ENCODE measurements at places on chromosomes 1 and 21.

DNA sequence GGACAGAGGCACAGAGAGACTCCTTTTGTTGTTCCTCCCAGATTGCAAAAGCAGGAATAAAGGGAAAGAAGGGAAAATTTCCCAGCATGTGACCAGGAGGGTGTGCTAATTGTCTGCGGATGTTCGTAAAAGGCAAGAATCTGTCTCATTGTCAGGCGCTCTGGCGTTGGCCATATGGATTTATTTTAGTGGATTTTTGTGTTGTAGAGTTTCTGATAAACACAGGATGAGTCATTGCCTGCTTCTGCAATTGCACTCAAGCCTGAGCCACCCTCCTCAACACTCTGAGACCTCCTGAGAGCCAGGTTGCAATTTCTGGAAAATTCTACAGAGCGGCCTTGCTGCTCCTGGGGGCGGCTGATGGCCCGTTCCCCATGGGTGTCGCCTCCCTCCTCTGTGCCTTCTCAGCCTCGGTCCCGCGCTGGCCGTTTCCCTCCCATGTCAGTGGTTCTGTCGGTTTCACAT, 227.7 kb downstream of the KAZN start:
- no peak for DNase-seq

- no peak for DNase-seq
These were observed 30.2 kb downstream of the BRDT start for GRCh38 chr1:91979383-91979782.

DNA sequence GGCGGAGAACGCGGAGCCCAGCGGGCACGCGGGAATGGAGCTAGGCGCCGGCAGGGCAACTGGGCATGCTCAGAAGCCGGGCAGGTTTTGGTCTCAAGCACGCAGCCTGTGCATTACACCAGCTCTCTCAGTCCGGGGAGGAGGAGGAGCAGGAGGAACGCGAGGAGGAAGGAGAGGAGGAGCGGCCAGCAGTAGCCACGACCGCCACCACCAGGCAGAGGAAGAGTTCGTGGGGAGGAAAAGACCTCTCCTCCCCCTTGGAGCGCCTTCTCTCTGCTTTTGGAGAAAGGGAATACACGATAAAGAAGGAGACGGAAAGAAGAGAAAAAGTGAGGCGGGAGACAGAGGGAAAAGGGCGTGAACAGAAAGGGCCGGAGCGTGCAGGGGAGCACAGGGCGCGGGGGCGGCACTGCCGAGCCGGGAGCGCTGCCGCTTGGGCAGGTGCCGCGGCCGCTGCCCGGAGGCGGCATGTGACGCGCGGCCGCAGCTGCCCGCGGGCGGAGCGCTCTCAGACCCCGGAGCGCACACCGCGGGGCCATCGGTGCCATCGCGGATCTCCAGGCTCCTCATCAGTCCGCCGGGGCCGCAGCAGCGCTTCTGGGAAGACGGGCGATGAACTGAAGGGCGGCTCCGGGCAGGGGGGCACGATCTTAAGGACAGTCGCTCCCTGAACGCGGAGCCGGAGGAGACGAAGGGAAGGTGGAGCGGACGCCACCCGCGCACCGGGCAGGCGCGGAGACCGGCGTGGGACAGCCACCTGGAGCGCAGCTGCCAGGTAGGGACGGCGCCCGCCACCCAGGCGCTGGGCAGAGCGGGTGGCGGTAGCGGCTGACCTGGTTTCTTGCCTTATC, at the start of gene CHRM3:
TSS of gene CHRM3 (plus strand) at position 116 of the 851 bp plus-strand sequence. CDS start 520,884 bp downstream, outside the sequence.
- no peak for DNase-seq

DNA sequence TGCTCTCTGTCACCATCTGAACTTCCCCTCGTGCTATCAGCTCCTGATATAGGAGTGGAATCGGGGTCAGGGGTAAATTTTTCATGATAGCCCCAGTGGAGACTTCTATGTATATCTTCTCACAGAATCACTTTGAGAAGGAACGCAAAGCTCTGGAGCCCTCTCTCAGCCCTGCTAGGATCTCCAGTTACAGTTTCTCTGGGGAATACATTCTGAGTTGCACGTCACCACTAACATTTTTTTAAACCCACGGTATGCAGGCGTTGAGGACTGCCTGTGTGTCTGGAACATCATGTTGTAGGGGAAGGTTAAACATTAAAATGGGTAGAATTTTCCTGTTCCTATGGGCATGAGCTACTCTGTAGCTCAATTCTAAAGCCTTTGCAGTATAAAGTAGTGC, 116.4 kb upstream of the FAM78B start:
- DNase-seq, result no peak

DNA sequence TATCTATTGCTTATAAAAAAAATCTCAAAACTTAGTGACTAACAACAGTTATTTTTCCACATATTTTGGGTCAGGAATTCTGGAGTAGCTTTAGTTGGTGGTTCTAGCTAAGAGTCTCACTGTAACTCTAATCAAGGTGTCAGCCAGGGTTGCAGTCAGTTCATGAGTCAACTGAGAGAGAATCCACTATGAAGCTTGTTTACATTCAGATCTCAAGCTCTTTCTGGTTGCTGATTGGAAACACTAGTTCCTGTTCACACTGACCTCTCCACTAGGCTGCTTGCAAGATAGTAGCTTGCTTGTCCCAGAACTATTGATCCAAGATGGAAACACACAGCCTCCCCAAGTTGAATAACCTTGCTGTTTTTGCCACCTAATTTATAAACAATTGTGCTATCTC, 1192.1 kb upstream of the B3GALT2 start:
- DNase-seq, result no peak

- no peak for DNase-seq
These were observed 27.6 kb downstream of the DNAJC8 start for GRCh38 chr1:28205243-28205642.

- no peak for DNase-seq
These were observed 379 bp downstream of the RER1 start for GRCh38 chr1:2391931-2392509.

- DNase-seq, result no peak
These were observed 73.5 kb downstream of the ZNF644 start for GRCh38 chr1:90948301-90948700.

DNA sequence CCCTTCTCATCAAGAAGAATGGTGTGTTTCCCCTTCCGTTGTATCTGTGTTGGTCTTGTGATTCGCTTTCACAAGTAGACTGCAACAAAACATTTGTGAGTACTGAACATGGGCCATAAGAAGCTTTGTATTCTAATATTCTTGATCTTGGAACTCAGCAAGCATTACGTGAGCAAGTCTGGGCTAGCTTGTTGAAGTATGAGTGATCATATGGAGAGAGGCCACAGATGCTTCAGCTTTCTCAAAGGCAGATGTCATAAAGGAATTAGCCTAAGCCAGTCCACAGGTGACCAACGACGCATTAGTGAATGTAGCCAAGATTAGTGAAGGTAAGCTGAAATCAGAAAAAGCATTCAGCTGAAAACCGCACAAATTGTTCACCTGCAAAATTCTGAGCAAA, 609.6 kb upstream of the NEGR1 start:
- DNase-seq, result no peak

DNA sequence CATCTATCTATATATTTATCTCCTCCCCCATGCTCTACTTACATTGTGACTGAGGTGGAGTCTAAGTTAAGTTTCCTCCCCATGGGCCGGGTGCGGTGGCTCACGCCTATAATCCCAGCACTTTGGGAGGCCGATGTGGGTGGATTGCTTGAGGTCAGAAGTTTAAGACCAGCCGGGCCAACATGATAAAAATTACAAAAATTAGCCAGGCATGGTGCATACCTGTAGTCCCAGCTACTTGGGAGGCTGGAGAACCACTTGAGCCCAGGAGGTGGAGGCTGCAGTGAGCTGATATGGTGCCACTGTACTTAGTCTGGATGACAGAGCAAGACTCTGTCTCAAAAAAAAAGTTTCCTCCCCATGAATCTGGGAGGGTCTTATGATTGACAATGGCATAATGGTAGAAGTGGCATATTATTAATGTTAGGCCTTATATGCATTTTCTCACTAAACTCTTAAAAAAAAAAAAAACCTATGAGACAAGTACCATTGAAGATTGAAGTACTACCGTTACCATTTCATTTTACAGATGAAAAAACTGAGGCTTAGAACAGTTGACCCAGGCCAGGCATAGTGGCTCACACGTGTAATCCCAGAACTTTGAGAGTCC, 11.2 kb downstream of the F11R start:
- DNase-seq, result no peak

- no peak for DNase-seq
These were observed 42.3 kb downstream of the KIF26B start for GRCh38 chr1:245197121-245197520.

- no peak for DNase-seq
These were observed 10.3 kb downstream of the LAPTM5 start for GRCh38 chr1:30747033-30748008.

GRCh38 chr1:165857046-165857801, 29.8 kb downstream of the UCK2 start:
- no peak for DNase-seq

GRCh38 chr1:209421978-209422680, 161.4 kb upstream of the CAMK1G start:
- DNase-seq, result no peak

- DNase-seq, result no peak
These were observed 189.1 kb downstream of the MIS18A start for GRCh38 chr21:32089766-32090165.

DNA sequence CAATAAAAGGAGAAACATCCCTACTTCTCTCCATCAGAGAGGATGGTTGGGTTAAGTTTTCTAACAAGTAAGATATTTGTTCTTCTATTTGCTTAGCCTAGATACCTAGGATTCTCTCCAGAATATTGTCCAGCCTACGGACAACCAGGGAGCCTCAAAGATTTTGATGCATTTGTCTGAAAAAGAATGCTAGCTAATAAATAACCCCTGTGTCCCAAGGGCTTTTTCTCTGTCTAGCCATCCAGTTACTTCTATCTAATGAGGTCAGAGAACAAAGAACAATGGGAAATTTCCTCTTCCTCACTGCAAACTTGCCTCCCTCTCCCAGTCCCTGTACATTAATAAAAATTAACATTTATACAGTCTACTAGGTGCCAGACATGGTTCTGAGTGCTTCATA, 810 bp downstream of the RGS5 start:
- DNase-seq, result no peak

- no peak for DNase-seq
These were observed 11.7 kb upstream of the PLPPR4 start for GRCh38 chr1:99252630-99253029.

GRCh38 chr1:64701886-64702285, 43.0 kb upstream of the RAVER2 start:
- no peak for DNase-seq

- DNase-seq, result peak; percentile 94
These were observed 18.5 kb downstream of the SERTAD4 start for GRCh38 chr1:210250998-210251679.

DNA sequence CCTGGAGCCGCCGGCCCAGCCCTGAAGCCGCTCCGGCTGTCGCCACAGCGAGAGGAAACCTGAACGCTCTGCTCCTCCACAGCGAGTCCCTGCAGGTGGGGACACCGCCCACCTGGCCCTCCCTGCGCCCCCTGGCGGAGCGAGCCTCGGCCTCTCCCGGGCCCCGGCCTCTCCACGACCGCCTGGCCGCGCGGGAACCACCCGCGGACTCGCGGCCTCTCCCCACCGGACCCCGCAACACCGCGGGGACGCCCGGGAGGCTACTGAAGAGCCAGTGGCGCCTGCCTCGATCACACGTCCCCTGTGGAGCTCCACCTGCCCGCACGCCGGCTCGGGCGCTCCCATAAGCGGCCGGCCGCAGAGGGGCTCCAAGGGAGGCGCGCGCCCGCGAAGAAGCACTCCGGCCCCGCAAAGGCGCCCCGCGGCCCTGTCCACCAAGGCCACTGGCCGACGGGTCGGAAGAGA, 109.6 kb downstream of the KCNN3 start:
- no peak for DNase-seq

GRCh38 chr1:201706109-201706508, 122.8 kb upstream of the IPO9 start:
- no peak for DNase-seq

DNA sequence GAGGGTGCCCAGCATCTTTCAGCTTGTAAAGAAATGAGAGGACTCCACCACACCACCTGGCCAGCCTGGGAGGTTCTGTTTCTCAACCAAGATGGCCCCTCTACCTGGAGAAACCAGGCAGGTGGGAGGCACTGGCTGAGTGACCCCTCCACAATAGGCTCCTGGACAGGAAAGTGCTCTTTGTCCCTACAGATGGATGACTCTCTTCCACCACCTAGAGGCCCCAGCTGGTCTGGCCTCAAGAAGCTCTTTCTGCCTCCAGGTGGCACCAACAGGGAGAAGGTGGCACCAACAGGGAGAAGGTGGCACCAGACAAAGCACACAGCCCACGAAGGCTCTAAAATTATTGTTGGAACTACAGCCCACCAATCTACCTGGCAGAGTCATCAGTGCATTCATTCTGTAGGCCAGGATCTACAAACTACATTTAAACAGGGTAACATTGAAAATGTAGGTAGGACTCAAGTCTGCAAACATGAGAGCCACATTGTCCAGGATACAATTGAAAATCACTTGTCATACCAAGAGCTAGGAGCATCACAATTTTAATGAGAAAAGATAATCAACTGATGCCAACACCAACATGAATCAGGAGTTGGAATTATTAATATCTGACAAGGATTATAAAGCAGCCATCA, 14.4 kb downstream of the TMPRSS3 start:
- no peak for DNase-seq

GRCh38 chr1:110060034-110060661, 10.3 kb downstream of the ALX3 start:
- DNase-seq, result no peak

DNA sequence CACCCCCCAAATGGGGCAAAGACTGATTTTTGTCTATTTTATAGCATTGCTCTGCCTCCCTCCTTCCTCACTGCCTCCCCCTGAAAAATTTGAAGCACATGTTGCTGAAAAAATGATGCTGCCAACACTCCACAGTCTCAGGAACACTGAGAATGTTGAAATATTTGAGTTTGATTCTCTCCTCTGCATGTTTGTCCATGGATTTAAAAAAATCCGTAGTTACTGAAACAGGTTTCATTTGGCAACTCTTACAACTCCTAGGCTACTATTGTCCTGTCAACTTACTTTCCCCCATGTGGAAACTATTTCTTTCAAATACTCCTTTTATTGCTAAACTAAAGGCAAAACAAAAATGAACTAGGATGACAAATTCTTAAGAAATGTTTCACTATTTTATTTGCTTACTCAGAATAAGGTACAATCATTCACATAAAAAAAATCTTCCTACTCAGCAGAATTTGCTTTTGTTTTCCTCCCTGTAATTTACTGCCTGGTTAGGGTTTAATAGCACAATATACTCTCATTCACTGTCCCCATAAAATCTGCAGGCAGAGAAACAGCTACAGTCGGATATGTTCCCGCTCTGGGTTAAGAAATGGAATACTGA, 50.2 kb downstream of the C21orf91 start:
- DNase-seq, result no peak

- DNase-seq, result no peak
These were observed 597.6 kb downstream of the LMO4 start for GRCh38 chr1:87926131-87926830.

- DNase-seq, result no peak
These were observed 95.6 kb downstream of the RGS2 start for GRCh38 chr1:192904438-192904895.

GRCh38 chr21:34530261-34530660, 18.3 kb upstream of the KCNE1 start:
- DNase-seq, result no peak

- no peak for DNase-seq
These were observed 56.5 kb downstream of the GABPA start for GRCh38 chr21:25791319-25791718.

- DNase-seq, result no peak
These were observed 2.5 kb downstream of the TMEM63A start for GRCh38 chr1:225879521-225880221.

GRCh38 chr21:45923146-45923545, 58.4 kb upstream of the COL6A1 start:
- no peak for DNase-seq

- peak; percentile 22 for DNase-seq
These were observed at the start of gene TSPAN2 for GRCh38 chr1:115089420-115090185. Gene TSPAN2 (minus strand): TSS chr1:115089503. CDS start chr1:115089432, 71 bp downstream.

All from DMS79 (cell line).